NCI-H2029 treated with DMSO at 0.1 percent for 48 hours (cell line): ENCODE measurements at places on chromosomes 2 and 18.

DNA sequence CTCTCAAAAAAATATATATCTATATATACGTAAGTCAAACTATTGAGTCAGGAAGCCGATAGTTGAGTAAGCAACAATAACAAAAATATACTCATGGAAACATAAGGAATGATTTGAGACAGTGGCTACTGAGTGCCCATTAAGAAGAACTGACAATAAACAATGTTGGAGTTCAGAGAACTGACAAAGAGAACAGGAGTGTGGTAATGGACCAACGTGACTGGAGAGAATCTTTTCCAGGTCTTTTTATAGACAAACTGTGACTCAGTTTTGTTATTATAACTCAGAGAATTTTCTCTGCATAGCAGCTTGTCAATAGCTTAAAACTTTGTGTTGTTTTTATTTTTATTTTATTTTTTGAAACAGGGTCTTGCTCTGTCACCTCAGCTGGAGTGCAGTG is 4.6 kb upstream of the GALM start:
- DNase-seq = no peak

DNA sequence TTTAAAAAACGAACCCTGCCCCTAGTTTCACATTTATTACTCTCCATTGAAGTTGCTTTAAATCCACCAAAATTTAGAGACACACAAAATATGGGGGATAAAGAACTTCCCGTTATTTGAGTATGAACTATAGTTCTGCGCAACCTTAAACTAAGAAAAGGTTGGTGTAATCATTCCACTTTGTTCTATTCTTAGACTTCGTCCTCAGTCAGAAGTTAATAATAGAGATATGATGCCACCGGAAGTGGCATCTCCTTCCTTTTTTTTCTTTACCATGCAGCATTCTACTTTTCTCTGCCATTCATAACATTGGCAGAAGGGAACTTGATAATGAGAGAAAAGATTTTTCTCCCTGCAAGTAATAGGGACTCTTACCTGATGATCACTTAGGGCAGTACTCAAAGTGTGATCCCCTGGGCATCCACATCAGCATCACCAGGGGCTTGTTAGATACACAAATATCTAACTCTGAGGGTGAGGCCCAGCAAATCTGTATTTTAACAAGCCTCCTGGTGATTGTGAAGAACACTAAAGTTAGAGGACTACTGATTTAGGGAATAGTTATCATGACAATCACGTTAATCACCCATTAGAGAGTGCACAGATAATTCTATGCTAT is 147.7 kb upstream of the DTNA start:
- no peak for DNase-seq

DNA sequence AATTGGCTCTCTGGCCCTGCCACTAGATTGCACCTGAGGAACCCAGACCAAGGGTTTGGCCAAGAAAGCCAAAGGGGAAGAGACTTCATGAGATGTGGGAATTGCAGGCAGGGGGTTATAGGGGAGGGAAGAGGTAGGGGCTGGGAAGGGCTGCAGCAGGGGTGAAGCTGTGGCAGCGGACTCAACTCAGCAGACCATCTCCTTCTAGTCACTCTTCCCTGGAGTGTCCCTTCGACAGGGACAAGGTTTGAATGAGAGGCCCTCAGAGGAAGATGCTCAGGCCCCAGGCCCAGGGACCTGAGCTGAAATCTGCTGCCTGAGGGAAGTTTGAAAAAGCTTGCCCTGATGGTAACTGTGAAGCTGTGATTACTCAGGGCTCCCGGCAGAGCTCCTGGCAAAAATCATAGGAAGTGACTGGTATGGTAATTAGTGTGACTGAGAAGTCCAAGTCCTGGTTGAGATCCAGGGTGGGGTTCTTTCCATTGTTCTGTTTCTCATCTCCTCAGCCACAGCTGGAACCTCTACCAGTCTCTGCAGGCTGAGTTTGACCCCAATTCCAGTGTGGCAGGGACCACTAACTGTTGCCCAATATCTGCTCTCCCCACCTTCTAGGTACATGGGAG is 300.9 kb downstream of the CYP26B1 start:
- no peak for DNase-seq

GRCh38 chr2:188235364-188235763 is 56.3 kb upstream of the GULP1 start:
- DNase-seq = no peak

DNA sequence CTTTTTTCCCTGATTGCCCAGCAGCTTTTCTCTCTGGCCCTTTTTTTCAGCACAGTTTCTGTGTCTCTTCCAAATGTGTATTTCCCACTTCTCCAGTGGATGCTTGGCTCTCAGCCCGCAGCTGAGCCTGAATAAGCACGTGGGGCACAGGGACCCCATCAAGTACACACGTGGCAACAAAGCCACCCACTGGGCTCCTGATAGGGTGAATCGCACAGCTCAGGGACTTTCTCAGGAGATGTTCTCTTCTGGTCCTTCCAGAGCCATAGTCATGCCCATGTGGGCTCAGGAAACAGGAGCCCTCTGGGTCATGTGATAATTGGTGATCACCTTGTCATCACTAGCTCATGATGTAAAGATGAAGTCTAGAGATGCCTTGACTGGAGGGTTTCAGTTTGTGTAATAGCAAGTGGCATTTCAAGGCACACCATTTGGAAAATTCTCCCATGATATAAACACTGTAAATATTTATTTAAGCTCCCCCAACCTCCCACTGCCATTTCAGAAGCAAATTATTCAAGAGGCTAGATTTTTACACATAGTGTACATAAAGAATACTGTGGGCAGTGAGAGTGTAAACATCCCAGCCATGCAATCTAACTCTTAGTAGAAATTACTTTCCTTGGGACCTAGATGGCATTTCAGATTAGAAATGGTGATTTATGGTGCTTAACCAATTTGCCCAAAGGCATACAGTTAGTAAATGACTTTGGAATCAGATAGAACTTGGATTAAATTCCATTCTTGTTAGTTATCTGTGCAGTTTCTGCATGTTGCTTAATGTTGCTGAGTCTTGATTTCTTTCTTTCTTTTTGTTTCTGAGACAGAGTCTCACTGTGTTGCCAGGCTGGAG is 597.5 kb downstream of the SLC4A3 start:
- DNase-seq = no peak
